ENCODE measurements at places on chromosomes 11 and 22.
A peak's percentile ranks its signal among the peaks of the same experiment; 100 is the strongest.

DNA sequence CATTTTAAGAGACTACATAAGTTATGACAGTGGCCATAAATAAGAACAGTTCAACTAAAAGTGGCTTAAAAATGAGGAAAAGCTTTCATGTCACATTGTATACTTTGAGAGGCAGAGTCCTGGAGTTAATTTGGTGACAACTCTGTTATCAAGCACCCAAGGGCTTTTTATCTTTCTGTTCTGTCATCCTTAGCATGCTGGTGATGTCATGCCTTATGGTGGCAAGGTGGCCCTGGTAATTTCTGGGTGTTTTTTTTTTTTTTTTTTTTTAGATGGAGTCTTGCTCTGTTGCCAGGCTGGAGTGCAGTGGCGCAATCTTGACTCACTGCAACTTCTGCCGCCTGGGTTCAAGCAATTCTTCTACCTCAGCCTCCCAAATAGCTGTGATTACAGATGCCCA, 158.8 kb downstream of the AASDHPPT start:
- no peak for DNase-seq

DNA sequence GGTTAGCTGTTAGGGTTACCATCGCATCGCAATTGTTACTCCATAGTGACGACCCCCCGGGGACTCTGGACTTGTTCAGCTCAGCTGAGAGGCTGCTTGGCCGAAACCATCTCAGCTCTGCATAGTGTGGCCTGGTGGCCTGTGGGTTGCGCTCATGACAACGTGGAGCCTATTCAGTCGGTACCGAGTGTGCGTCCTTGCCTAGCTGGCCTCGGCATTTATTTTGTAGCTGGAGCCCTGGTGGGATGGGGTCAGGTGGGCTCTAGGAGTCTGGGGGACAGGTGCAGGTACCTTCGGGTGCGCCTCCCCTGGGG, 13.5 kb downstream of the LRP5 start:
- no peak for DNase-seq

GRCh38 chr22:36589856-36590255, 60.9 kb upstream of the EIF3D start:
- no peak for DNase-seq

DNA sequence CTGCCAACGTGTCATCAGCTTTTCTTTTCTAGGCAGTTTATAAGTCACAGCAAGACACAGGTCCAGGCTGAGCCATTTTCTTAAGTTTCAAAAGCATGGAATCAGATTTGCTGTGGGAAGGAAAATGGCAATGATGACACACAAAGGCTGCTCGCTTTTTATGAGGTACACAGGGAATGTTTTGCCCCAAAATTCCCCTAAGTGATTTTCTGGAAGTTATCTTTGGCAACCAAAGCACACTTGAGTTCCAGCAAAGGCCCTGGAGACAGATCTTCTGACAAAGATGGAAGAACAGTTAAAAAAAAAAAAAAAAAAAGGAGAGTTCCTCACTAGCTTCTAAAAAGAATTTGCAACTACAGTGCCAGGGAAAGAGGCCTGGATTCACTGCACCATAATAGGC, 260.8 kb downstream of the LARGE1 start:
- no peak for DNase-seq

GRCh38 chr11:72238040-72238450, 5.9 kb downstream of the PHOX2A start:
- peak; percentile 96 for DNase-seq

DNA sequence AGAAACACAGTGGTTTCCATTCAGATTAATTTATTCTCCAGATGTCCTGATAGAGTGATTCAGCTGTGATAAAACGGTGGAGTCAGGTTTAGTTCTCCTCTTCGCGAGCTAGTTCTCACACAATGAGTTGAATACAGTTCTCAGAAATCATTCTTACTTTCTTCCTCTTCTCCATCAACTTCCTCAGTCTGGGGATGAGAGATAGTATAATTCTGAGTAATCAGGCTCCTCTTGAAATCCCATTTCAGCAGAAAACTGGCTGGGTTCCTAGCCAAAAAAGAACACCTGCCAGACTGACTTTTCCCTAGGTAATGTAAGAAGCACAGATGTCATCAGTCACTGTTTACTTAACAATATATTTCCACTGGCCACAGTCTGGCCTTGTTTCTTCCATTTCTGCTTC, 76.7 kb downstream of the SVIP start:
- DNase-seq: no peak

GRCh38 chr11:82194521-82194920, 539.1 kb downstream of the FAM181B start:
- no peak for DNase-seq

DNA sequence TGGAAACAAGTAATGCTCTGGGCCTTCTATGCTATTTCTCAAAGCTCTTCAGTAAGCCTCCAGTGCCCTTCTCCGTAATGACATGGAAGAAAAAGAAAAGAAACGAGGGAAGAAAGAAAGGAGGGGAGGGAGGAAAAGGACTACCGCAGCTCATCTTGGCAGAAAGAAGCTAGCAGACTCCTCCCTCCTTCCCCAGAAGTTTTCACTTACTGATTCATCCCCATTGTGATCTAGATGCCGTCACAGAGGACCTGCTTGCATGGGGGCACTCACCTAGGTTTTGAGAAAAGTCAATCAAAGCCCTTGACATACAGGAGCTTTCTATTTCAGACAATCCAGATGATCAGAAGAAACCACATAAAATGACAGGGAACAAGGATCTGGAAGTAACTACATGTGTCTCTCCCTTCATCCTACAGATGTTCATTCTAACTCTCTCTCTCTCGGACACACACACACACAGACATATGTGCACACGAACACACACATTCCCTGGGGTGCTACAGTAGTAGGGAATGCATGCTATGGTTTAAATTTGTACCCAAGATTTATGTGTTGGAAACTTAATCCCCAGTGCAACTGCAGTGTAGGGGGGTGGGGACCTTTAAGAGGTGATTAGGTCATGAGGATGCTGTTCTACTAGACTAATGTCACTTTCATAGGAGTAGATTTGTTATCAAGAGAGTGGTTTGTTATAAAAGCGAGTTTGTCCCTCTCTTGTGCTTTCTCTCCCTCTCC, 37.6 kb upstream of the RCN1 start:
- DNase-seq: no peak
